Suprapubic skin (tissue), 4 donors: ENCODE measurements at places on chromosomes 12 and 14. TPM values are rescaled to one million over a fixed set of nuclear protein-coding genes. Genes with fewer than 3 reads are reported as not detected.
A peak's percentile ranks its signal among the peaks of the same experiment; 100 is the strongest.

DNA sequence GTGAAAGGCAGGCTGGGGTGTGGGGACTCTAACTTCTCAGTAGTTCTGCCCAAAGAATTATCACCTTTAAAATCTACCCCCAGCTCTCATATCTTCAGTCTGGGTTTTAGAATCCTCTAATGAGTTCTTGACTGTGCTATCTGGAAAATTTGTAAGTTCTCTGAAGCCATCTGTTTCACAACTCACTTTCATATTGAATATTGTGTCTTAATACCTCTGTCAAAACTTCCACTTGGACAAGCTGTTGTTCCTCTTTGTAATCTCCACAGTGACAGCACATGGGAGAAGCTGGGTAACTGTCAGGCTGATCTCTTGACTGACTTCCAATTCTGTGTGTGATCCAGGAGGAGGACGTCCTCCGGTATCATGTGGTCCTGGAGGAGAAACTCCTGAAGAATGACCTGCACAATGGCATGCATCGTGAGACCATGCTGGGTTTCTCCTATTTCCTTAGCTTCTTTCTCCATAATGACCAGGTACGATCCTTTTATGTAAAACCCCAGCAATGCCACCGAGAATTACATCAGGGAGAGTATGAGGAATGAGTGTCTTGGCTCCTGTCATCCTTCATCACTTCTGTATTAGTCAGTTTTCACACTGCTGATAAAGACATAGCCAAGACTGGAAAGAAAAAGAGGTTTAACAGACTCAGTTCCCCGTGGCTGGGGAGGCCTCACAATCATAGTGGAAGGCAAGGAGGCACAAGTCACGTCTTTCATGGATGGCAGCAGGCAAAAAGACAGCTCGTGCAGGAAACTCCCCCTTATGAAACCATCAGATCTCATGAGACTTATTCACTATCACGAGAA, 111.9 kb downstream of the STAB2 start:
- H3K27me3 ChIP-seq: no peaks in the 10 kb centered on the region
- no peak overlapping the region for H3K4me3 ChIP-seq
- DNase-seq: no peak
- no peaks in the 10 kb centered on the region for H3K4me1 ChIP-seq
- H3K27ac ChIP-seq: no peak overlapping the region

GRCh38 chr14:65704437-65704836, 291.9 kb downstream of the FUT8 start:
- H3K27ac ChIP-seq: no peak overlapping the region
- no peak for DNase-seq
- no peaks in the 10 kb centered on the region for H3K4me1 ChIP-seq
- H3K4me3 ChIP-seq: no peak overlapping the region
- no peaks in the 10 kb centered on the region for H3K36me3 ChIP-seq

- H3K27me3 ChIP-seq: no peaks in the 10 kb centered on the region
- no peak for DNase-seq
- H3K36me3 ChIP-seq: peaks cover 44% of the 10 kb centered on the region
- no peak overlapping the region for H3K4me3 ChIP-seq
Measured at GRCh38 chr14:64112867-64113678, 181.1 kb downstream of the ESR2 start.

DNA sequence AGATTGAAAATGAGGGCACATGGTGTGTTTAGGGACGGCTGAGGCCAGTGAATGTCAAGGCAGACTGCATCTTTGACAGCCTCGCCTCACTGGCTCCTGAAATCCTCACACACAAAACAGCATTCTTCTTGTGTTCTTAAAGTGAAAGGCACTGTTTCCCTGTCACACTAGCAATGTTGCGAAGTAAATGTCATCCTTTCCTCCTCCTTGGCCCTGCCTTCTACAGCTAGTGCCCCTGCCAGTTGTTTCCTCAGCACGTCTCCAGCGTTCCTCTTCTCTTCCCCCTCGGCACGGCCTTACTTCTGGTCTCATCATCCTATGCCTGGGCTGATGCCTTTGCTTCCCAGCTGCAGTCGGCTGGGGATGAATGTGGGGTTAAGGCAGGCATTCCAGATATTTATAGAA, 129.4 kb upstream of the DNM1L start:
- peak overlapping the region; percentile 66 for H3K27ac ChIP-seq
- no peak overlapping the region for H3K4me3 ChIP-seq
- H3K4me1 ChIP-seq: peaks cover 48% of the 10 kb centered on the region

DNA sequence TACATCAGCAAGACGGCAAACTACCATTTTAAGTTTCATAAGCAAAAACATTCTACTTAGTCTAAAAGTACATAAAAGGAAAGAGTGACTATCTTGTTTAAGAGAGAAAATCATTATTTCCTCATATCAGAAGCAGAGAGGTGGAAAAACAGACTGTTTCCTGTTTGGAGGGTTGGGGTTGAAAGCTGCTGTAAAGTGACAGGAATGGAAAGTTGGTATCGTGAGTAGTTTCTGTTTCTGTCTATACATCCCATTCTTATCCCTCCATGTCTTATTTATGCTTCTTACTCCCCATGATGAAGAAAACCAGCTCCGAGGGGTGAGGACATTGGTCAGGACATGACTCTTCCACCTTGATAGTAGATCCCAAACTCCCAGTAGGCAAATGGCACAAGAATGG, 216.5 kb downstream of the EGLN3 start:
- no peaks in the 10 kb centered on the region for H3K4me1 ChIP-seq
- H3K27me3 ChIP-seq: no peaks in the 10 kb centered on the region
- no peak for DNase-seq
- no peaks in the 10 kb centered on the region for H3K36me3 ChIP-seq
- no peak overlapping the region for H3K27ac ChIP-seq

The ATL1 gene
- total RNA-seq: 8.2 TPM

GRCh38 chr14:39368261-39368959, 63.8 kb downstream of the FBXO33 start:
- DNase-seq: no peak
- no peaks in the 10 kb centered on the region for H3K27me3 ChIP-seq
- no peak overlapping the region for H3K27ac ChIP-seq
- no peak overlapping the region for H3K4me3 ChIP-seq
- no peaks in the 10 kb centered on the region for H3K4me1 ChIP-seq
- peaks cover 13% of the 10 kb centered on the region for H3K36me3 ChIP-seq

The LEMD3 gene
- 44.6 TPM for total RNA-seq

GRCh38 chr12:57740656-57741412, 2.3 kb upstream of the AGAP2 start:
- H3K36me3 ChIP-seq: no peaks in the 10 kb centered on the region
- no peak for DNase-seq
- peaks cover 54% of the 10 kb centered on the region for H3K4me1 ChIP-seq

GRCh38 chr14:43764433-43764832, 742.6 kb downstream of the FSCB start:
- no peaks in the 10 kb centered on the region for H3K27me3 ChIP-seq
- no peak overlapping the region for H3K4me3 ChIP-seq
- DNase-seq: no peak
- H3K4me1 ChIP-seq: no peaks in the 10 kb centered on the region

The TAS2R8 gene
- not detected for total RNA-seq

GRCh38 chr14:75877292-75877691, 104.5 kb downstream of the TGFB3 start:
- no peak for DNase-seq
- H3K4me3 ChIP-seq: no peak overlapping the region
- no peak overlapping the region for H3K27ac ChIP-seq
- H3K36me3 ChIP-seq: no peaks in the 10 kb centered on the region
- no peaks in the 10 kb centered on the region for H3K4me1 ChIP-seq

DNA sequence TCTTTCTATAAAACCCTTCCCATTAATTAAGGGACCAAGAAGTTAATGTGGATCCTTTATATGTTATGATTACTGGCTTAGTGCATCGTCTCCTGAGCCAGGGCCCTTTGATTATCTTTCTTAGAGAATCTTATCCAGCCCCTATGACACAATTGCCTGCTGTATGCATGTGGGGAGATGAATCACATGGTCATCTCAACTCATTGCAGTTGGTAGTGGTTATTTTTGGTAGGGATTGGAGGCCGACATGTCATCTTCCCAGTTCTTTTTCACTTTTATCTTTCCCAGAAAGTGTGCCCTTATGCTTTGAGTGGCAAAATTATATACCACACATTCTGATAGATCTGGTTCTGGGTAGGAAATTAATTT, 26.0 kb downstream of the ZNF664 start:
- H3K4me1 ChIP-seq: peaks cover 17% of the 10 kb centered on the region
- peaks cover 7% of the 10 kb centered on the region for H3K36me3 ChIP-seq
- H3K4me3 ChIP-seq: no peak overlapping the region
- H3K27ac ChIP-seq: no peak overlapping the region
- no peaks in the 10 kb centered on the region for H3K27me3 ChIP-seq
- DNase-seq: no peak

The KERA gene
- not detected for total RNA-seq

GRCh38 chr12:77941401-77941800, 110.7 kb downstream of the NAV3 start:
- H3K4me1 ChIP-seq: peaks cover 13% of the 10 kb centered on the region
- H3K27ac ChIP-seq: no peak overlapping the region
- no peak for DNase-seq
- H3K4me3 ChIP-seq: no peak overlapping the region

The RBP5 gene
- total RNA-seq: 0.98 TPM

The CAPZA3 gene
- total RNA-seq: not detected

The VDR gene
- total RNA-seq: 36.7 TPM

The GALNT16 gene
- total RNA-seq: 3.3 TPM

DNA sequence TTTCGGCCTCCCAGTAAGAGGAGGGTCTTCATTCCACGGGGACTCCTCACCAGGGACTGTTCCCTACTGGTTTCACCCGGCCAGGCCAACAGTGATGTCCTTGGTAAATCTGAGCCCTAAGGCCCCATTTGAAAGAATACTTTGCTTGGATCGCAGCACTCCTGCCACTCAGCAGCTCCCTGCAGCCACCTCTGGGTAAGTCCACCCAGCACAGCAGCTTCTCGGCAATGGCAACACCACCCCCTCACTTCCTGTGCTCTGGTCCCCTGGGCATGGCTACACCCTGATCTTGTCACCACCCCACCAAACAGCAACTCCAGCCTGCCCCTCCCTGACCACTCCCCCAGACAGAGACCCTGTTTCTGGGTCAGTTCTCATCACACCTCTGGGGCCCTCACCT, 100.3 kb downstream of the SETD3 start:
- H3K36me3 ChIP-seq: no peaks in the 10 kb centered on the region
- no peaks in the 10 kb centered on the region for H3K4me1 ChIP-seq
- no peak for DNase-seq

DNA sequence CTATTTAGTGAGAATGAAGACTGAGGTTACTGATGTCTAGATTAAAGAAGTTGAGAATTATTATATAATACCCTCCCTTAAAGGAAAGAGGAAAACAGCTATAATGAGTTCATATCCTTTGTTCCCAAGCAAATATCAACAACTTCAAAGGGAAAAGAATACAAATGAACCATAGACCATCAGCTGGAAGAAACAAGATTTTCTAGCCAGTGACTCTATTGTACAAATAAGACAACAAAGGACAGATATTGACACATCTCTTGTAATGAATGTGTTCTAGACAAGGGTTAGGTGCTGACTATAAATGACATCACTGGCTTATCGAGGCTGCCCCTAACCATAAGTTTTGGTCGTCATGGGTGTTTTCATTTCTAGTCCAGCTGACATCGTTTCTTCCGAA, 48.2 kb downstream of the SLC38A4 start:
- DNase-seq: no peak
- H3K36me3 ChIP-seq: no peaks in the 10 kb centered on the region
- H3K4me3 ChIP-seq: no peak overlapping the region
- no peak overlapping the region for H3K27ac ChIP-seq
- no peaks in the 10 kb centered on the region for H3K4me1 ChIP-seq

GRCh38 chr14:63512861-63513260, 30.3 kb downstream of the PPP2R5E start:
- H3K4me1 ChIP-seq: peaks cover 5% of the 10 kb centered on the region
- no peaks in the 10 kb centered on the region for H3K27me3 ChIP-seq
- no peak overlapping the region for H3K27ac ChIP-seq
- no peak for DNase-seq
- H3K4me3 ChIP-seq: no peak overlapping the region

DNA sequence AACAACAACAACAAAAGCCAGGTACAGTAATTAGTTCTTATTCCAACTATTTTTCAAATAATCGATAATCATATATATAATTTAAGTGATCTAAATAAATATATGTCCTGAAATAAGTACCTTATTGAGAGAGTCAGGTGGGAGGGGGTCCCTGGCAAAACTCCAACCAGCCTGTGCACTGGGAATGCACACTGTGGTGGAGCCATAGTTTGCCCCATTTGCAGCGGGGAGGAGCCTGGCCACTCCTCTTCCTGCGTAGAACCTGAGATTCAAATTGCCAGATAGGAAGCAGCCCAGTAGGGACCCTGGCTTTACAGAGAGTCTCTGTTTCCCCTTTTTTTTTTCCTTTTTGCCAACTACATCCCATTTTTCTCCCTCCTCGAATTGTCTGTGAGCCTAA, 26.4 kb downstream of the CPNE8 start:
- no peaks in the 10 kb centered on the region for H3K36me3 ChIP-seq
- no peak overlapping the region for H3K27ac ChIP-seq
- no peak overlapping the region for H3K4me3 ChIP-seq
- peaks cover 4% of the 10 kb centered on the region for H3K4me1 ChIP-seq

The DHRS2 gene
- total RNA-seq: 0.21 TPM

The CD69 gene
- total RNA-seq: 1.4 TPM

GRCh38 chr12:1666215-1666614, 24.7 kb upstream of the ADIPOR2 start:
- H3K4me3 ChIP-seq: no peak overlapping the region
- H3K27me3 ChIP-seq: no peaks in the 10 kb centered on the region
- DNase-seq: no peak
- H3K27ac ChIP-seq: peak overlapping the region; percentile 43
- no peaks in the 10 kb centered on the region for H3K36me3 ChIP-seq

The EFCAB11 gene
- 3.3 TPM for total RNA-seq

- no peak overlapping the region for H3K27ac ChIP-seq
- peaks cover under 1% of the 10 kb centered on the region for H3K27me3 ChIP-seq
- no peak for DNase-seq
- H3K4me1 ChIP-seq: no peaks in the 10 kb centered on the region
- no peaks in the 10 kb centered on the region for H3K36me3 ChIP-seq
Measured at GRCh38 chr12:54602661-54603060, 14.2 kb upstream of the PPP1R1A start.
